Left ventricle myocardium inferior (tissue), 1 donor: ENCODE measurements at places on chromosomes 16 and 17. TPM values are rescaled to one million over a fixed set of nuclear protein-coding genes. Genes with fewer than 3 reads are reported as not detected.

Gene GPR179
- 0.05 TPM for total RNA-seq

Gene LHX1
- total RNA-seq = not detected

Gene PROCA1
- total RNA-seq = 1.3 TPM

Gene CIBAR2
- total RNA-seq = not detected

Gene HSF4
- 70.5 TPM for total RNA-seq

Gene MYH8
- not detected for total RNA-seq

DNA sequence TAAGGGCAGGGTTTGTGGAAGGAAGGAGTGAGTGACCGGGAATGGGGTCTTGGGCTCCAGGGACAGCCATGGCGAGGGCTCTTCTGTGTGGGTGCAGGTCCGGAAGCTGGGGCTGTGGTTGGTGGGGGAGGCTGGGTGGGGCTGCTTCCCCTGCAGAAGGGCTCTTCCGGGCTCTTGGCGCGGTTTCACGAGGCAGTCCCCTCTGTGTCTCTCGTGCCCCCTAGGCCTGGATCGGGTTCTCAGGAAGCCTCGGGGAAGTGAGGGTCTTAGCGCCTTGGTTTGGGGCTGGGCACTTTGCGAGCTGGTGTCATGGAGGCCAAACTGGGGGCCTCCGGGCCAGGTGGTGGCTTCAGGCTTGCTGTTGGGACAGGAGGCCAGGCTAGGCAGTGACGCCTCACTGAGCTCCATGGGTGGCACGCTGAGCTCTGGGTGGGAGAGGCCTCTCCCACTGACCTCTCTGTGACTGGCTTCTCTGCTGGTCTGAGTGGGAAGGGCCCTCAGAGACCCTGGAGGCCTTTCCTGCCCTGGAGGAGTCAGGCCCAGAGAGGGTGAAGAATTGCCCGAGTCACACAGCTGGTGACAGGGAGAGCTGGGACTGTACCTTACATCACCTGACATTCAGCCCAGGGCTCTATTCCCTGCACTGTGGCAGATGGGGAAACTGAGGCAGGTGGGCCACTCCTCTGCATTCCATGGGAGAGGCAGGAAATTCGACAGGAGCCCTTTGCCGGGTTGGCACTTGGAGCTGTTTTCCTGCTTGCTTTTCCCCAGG is 8.2 kb downstream of the ADCY7 start:
- H3K4me1 ChIP-seq = peaks cover 3% of the 10 kb centered on the region
- no peaks in the 10 kb centered on the region for H3K36me3 ChIP-seq

DNA sequence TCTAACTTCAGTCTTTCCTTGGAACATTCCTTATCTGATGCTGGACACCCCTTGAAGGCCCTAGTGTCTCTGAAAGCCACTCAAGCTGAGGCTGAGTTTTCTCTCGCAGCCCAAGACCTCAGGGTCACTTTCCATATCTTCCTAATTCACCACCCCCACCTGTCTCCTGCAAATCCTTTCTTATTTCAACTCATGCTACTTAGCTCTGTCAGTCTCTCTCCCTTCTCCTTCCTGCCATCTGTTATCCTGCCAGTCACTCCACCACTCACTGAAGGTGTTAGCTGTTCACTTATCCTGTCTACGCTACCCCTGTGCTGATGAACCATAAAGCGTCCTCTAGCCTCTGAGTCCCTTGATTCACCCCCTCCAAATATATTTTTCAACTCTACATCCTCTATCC is 143.9 kb upstream of the SHISA6 start:
- no peak for DNase-seq
- no peaks in the 10 kb centered on the region for H3K4me1 ChIP-seq
- no peaks in the 10 kb centered on the region for H3K36me3 ChIP-seq
- peaks cover 9% of the 10 kb centered on the region for H3K27me3 ChIP-seq
- H3K27ac ChIP-seq = no peak overlapping the region

GRCh38 chr16:29663016-29663806 is at the start of gene SPN:
Gene SPN (plus strand): TSS chr16:29663247. CDS start chr16:29663729, 482 bp downstream.
- H3K4me3 ChIP-seq = peak within 1 kb of the TSS; percentile 32
- DNase-seq = no peak
- H3K27me3 ChIP-seq = peaks cover 26% of the 10 kb centered on the region
- no peaks in the 10 kb centered on the region for H3K36me3 ChIP-seq
- no peak within 1 kb of the TSS for H3K27ac ChIP-seq
- H3K4me1 ChIP-seq = peaks cover 12% of the 10 kb centered on the region

DNA sequence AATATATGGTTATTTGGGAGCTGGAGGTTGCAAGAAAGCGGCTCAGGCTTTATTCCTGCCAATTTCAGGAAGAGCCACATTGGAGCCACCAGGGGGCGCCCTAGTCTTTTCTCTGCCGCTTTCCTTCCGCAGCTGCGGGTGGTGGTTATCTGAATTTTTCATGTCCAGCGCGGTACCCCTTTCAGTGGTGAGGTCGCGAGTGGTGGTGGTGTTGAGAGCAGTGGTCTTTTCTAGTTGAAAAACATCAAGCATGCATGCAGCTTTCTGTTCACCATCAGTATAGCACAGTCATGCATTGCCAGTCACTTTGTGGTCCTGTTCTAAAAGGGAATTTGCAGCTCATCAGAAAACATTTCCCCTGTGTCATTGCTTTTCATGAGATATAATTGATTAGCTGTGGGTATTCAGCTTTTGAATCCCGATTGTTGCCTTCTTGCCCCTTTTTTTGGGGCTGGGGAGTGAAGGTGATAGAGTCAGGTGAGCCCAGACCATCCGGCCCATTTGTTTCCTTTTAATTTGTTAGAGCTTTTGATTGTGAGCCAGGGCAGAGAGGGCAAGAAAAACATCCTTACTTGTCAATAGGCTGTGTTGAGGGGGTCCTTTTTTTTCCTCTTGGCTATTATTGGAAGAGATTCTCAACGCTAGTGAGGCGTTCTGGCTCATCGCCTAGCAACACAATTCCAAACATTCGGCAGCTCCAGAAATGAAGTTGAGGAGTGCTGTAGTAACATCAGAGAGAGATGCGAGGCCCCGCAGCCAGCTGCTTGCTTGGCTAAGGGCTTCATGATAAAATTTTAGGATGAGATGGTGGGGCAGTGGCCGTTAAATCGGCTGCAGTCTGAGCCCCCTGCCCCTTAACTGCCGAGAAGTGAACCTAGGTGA is 119.0 kb downstream of the SNX29 start:
- H3K4me3 ChIP-seq = peak overlapping the region; percentile 51
- DNase-seq = peak; percentile 70
- H3K27me3 ChIP-seq = no peaks in the 10 kb centered on the region
- no peaks in the 10 kb centered on the region for H3K36me3 ChIP-seq
- peaks cover 55% of the 10 kb centered on the region for H3K4me1 ChIP-seq

- peaks cover 56% of the 10 kb centered on the region for H3K4me1 ChIP-seq
- peak overlapping the region; percentile 72 for H3K27ac ChIP-seq
- no peak overlapping the region for H3K4me3 ChIP-seq
- no peaks in the 10 kb centered on the region for H3K36me3 ChIP-seq
These were observed 7.5 kb upstream of the ARMC5 start for GRCh38 chr16:31451681-31452351.

GRCh38 chr17:16215965-16216316 is 607 bp upstream of the NCOR1 start:
- H3K4me3 ChIP-seq = peak overlapping the region; percentile 95
- no peaks in the 10 kb centered on the region for H3K36me3 ChIP-seq
- DNase-seq = no peak
- peaks cover 64% of the 10 kb centered on the region for H3K4me1 ChIP-seq
- H3K27me3 ChIP-seq = no peaks in the 10 kb centered on the region

DNA sequence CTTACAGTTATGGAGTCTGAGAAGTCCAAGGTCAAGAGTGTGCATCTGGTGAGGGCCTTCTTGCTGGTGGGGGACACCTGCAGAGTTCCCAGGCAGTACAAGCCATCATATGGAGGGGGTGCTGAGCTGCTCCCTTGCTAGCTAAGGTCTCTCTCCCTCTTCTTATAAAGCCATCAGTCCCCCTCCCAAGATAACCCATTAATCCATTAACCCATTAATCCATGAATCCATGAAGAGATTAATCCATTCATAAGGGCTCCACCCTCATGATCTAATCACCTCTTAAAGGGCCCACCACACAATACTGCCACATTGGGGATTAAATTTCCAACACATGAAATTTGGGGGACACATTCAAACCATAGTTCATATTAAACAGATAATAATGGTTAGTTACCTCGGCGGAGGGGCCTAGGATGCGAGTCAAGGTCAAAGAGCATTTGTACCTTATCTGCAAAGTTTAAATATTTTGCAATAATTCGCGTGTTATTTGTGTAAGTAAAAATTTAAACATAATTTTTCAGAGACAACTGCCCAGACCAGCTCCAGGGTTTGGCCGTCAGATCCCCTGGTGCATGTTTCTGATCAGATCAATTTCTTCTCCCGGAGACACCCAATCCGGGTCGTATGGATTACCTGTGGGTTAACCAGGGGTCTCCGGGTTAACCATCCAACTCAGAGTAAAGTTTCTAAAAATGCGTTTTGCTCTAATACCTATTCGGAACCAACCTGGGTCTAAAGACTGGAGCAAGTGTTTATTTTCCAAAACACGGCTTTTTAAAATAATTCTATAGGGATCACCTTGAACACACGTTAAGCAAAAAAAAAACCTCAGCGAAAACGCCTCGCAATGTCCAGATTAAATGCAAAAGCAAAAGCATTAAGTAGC is 740 bp upstream of the POLR3E start:
- H3K27me3 ChIP-seq = no peaks in the 10 kb centered on the region
- no peak for DNase-seq
- peak overlapping the region; percentile 92 for H3K27ac ChIP-seq
- no peaks in the 10 kb centered on the region for H3K36me3 ChIP-seq
- H3K4me1 ChIP-seq = peaks cover 46% of the 10 kb centered on the region

DNA sequence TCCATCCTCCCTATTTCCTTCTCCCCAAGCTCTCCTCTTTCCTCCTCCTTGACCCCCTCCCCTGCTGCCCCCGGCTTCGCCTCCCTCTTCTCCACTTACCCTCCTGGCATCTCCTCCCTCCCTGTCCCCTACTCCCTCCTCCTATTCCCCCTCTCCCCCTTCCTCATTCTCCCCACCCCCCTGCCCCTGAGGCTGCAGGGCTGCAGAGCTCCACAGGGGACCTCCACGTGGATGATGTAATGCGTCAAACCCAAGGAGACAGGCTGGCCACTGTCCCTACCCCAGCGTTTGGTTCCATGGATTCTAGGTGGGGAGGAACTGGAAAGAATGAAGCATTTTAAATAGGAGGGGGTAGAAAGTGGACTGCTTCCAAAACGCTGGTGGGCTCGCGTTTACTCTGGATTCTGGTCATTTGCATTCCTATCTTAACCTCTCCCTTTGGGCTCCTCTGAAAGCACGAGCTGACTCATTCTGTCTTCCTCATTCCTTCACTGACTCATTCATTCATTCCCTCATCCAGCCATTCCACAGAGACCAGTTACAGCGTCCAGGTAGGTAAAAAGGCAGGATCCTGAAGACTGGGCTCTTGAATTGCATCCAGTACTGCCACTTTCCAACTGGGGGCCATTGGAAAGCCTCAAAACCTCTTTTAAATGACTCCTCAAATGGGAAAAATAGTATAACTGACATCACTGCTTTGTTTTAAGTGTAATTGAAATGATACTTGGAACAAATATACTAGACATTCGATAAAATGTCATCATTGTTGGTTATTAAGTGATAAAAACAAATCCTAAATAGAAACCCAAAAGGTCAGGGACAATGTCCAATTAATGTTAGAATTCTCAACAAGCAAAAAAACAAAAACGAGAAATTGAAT is 943 bp upstream of the COTL1 start:
- peak overlapping the region; percentile 16 for H3K27ac ChIP-seq
- DNase-seq = no peak
- H3K27me3 ChIP-seq = peaks cover 13% of the 10 kb centered on the region
- peaks cover 32% of the 10 kb centered on the region for H3K4me1 ChIP-seq

- H3K27ac ChIP-seq = no peak overlapping the region
- DNase-seq = no peak
- H3K27me3 ChIP-seq = no peaks in the 10 kb centered on the region
- no peaks in the 10 kb centered on the region for H3K4me1 ChIP-seq
- no peak overlapping the region for H3K4me3 ChIP-seq
These were observed 183.8 kb upstream of the SOX9 start for GRCh38 chr17:71936977-71937376.

DNA sequence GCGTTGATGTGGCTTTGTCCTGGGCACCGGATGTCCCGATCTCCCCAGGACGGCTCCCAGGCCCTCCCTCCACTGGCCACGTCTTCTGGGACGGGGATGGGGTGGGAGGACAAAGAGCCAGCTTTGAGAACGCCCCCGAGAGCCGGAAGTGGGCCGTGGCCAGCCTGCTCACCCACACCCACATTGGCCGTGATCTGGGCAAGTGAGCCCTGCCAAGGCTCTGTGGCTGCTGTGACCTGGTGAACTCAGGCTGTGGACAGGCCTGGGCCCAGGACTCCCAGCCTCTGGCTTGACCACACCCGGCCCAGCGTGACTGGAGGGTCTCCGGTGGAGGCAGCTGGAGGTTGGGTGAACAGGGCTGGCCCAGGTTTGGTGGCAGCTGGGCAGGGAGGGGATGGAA is 3.3 kb downstream of the CDH15 start:
- no peak overlapping the region for H3K4me3 ChIP-seq
- H3K36me3 ChIP-seq = no peaks in the 10 kb centered on the region
- peaks cover 89% of the 10 kb centered on the region for H3K27me3 ChIP-seq
- no peak overlapping the region for H3K27ac ChIP-seq

DNA sequence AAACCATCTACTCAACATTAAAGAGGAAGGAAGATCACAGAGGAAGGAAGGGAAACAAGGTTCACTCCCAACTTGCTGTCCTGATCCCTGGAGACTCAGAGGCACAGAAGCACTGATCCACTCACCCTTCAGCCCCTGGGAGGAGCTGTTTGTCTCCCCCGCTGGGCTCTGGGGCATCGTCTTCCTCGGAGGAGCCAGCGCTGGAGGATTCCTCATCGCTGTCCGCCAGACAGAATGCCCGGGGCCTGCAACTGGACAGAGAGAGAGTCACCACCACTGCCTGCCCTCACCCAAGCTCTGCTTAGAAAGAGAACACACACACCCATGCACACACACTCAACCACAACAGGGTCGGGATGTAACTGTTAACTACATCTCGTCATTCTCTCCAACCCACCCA is 24.8 kb upstream of the ERN1 start:
- H3K4me3 ChIP-seq = no peak overlapping the region
- no peaks in the 10 kb centered on the region for H3K27me3 ChIP-seq
- H3K36me3 ChIP-seq = peaks cover 18% of the 10 kb centered on the region
- H3K27ac ChIP-seq = peak overlapping the region; percentile 96

- H3K4me3 ChIP-seq = peak overlapping the region; percentile 95
- no peaks in the 10 kb centered on the region for H3K27me3 ChIP-seq
- peaks cover 81% of the 10 kb centered on the region for H3K4me1 ChIP-seq
- no peak for DNase-seq
- H3K36me3 ChIP-seq = no peaks in the 10 kb centered on the region
- peak overlapping the region; percentile 93 for H3K27ac ChIP-seq
These were observed 1.7 kb upstream of the ANKRD13B start for GRCh38 chr17:29591146-29591736.
